T-helper 17 cell (primary cell): ENCODE measurements at places on chromosomes 6 and 20. TPM values are rescaled to one million over a fixed set of nuclear protein-coding genes. Genes with fewer than 3 reads are reported as not detected.

GRCh38 chr20:53020834-53021233 is 48.7 kb downstream of the TSHZ2 start:
- H3K4me3 ChIP-seq, result peak overlapping the region; percentile 2
- no peaks in the 10 kb centered on the region for H3K27me3 ChIP-seq
- no peaks in the 10 kb centered on the region for H3K36me3 ChIP-seq
- H3K27ac ChIP-seq, result no peak overlapping the region
- H3K4me1 ChIP-seq, result peaks cover 13% of the 10 kb centered on the region

DNA sequence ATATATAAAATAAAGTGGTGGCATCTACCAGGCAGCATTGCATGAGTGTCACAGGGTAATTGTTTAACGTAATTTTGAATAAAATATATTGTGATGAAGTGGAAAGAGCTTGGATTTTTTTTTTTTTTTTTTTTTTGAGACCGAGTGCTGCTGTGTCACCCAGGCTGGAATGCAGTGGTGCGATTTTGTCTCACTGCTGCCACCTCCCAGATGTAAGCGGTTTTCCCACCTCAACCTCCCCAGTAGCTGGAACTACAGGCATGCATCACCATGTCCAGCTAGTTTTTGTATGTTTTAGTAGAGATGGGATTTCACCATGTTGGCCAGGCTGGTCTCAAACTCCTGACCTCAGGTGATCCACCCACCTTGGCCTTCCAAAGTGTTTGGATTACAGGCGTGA is 81.1 kb upstream of the SMIM8 start:
- no peak for DNase-seq
- H3K4me3 ChIP-seq, result no peak overlapping the region
- H3K27me3 ChIP-seq, result no peaks in the 10 kb centered on the region
- peaks cover 2% of the 10 kb centered on the region for H3K4me1 ChIP-seq

GRCh38 chr6:106025655-106026054 is 60.5 kb upstream of the PRDM1 start:
- DNase-seq, result no peak
- peaks cover 12% of the 10 kb centered on the region for H3K27me3 ChIP-seq
- peaks cover 2% of the 10 kb centered on the region for H3K4me1 ChIP-seq
- no peak overlapping the region for H3K4me3 ChIP-seq

- H3K4me1 ChIP-seq, result peaks cover 2% of the 10 kb centered on the region
- no peak overlapping the region for H3K4me3 ChIP-seq
- no peaks in the 10 kb centered on the region for H3K36me3 ChIP-seq
Observed at GRCh38 chr6:130825772-130826441, 1.3 kb upstream of the SMLR1 start.

DNA sequence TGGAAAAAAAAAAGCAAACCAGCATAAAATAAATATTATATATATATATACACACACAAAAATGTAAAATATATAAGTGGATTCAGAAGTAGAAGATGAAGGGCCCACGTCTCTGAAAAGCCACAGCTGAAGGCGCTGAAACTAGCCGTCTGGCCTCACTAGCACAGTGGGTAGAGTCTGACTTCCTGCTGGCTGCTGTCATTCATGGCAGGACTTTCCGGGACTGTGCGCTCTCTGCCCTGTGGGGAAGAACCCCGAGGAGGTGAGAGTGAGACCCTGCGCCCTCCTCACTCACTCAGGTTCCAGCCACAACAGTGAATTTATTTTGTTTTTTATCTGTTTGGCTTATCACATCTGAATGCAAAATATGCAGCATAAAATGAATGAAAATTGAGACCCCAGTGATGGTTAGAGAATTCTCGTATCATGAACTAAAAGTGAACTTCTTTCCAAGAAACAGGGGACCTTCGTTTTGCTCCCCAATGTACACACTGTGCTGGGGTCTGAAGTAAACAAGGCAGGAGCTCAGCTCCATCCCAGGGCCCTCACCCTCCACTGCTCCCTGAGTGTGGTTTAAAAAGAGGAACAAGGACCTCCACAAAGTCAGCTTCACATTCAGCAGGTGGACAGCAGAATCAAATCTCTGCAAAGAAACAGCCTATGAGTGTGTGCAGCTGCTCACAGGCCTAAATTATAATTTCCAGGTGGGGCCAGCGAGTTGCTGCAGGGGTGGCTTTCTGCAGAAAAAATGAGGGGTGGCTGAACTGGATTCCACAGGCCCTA is 1.3 kb upstream of the RAMACL start:
- H3K4me1 ChIP-seq, result peaks cover 4% of the 10 kb centered on the region
- no peak overlapping the region for H3K27ac ChIP-seq
- H3K36me3 ChIP-seq, result no peaks in the 10 kb centered on the region
- DNase-seq, result no peak

DNA sequence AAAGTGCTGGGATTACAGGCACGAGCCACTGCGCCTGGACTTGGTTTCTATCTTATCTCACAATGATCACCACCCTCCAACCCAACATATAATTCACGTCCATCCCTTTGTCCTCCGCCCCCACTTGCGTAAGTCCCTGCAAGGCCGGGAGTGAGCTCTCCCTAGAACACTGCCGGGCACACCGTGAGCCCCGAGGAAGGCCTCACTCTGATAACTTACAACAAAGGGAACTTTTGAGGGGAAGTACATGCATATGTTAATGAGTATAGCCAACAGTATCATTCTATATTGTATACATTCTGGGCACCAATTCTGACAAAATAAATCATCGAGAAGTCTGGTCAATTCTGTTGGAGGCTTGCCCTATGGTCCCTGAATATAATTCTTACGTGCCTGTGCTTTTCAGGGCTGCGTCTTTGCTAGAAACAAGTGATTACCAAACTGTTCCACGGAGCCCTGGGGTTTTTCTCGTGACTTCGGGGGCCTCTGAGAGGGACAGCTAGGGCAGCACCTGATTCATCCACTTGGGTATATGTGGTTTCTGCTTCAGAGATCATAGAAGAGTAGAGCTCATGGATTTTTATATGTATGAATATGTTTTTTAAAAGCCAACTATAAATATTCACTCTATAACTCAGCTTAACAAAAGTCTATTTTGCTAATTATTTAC is 469.8 kb upstream of the AGPAT4 start:
- H3K36me3 ChIP-seq, result no peaks in the 10 kb centered on the region
- no peaks in the 10 kb centered on the region for H3K27me3 ChIP-seq
- no peak overlapping the region for H3K4me3 ChIP-seq
- no peaks in the 10 kb centered on the region for H3K4me1 ChIP-seq
- H3K27ac ChIP-seq, result no peak overlapping the region

DNA sequence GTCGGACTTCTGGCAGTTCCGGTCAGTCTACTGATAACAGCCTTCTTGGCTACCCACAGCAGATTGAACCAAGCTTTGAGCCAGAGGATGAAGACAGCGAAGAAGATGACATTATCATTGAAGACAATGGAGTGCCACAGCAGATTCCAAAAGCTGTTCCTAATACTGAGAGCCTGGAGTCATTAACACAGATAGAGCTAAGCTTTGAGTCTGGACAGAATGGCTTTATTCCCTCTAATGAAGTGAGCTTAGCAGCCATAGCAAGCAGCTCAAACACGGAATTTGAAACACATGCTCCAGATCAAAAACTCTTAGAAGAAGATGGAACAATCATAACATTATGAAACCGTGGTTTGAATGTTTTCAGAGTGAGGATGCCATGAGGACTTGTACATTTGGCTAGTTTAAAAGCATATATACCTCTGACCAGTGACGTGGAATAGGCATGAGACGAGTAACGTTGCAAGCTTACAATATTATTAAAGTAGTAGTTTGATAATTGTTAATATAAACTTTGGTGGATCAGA is 18.8 kb downstream of the PARD6B start:
- H3K27me3 ChIP-seq, result no peaks in the 10 kb centered on the region
- no peaks in the 10 kb centered on the region for H3K36me3 ChIP-seq

DNA sequence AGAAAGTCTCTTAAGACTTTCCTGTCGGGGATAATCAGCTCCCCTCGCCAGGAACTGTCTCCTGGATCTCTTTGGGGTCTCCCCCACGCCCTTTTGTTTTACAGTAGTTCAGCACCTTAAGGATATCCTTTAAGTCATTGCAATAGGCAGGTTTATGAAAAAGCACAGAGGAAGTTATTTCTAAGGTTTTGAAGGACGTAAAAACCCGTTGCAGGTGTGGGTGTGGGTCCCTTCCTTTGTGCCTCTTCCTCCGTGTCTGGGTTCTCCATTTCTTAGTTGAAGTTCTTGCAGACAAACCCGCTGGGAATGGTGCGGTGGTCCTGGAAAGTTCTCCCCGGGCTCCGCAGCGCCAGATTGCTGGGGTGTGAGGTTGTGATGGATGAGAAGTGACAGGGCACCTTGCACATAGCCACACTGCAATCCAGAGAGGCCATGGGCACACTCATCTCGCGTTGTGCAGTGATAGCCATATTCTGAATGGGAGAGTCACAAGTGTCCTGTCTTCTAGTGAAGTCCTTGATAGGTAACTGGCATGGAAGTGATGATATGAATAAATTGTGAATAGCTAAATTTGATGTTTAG is 65.2 kb downstream of the GTF2H5 start:
- peak overlapping the region; percentile 92 for H3K4me3 ChIP-seq
- DNase-seq, result no peak
- no peaks in the 10 kb centered on the region for H3K27me3 ChIP-seq
- no peaks in the 10 kb centered on the region for H3K36me3 ChIP-seq
- peak overlapping the region; percentile 94 for H3K27ac ChIP-seq
- peaks cover 31% of the 10 kb centered on the region for H3K4me1 ChIP-seq

- no peak for DNase-seq
- H3K27ac ChIP-seq, result no peak within 1 kb of the TSS
- H3K4me3 ChIP-seq, result no peak within 1 kb of the TSS
- H3K36me3 ChIP-seq, result no peaks in the 10 kb centered on the region
- H3K27me3 ChIP-seq, result peaks cover 66% of the 10 kb centered on the region
Observed at GRCh38 chr20:9514461-9515213, at the start of gene LAMP5. TSS of gene LAMP5 (plus strand) at chr20:9514590. CDS start at chr20:9514853, 263 bp downstream.

- no peak overlapping the region for H3K4me3 ChIP-seq
- no peak overlapping the region for H3K27ac ChIP-seq
- DNase-seq, result no peak
- H3K4me1 ChIP-seq, result no peaks in the 10 kb centered on the region
- H3K27me3 ChIP-seq, result peaks cover 20% of the 10 kb centered on the region
- peaks cover 4% of the 10 kb centered on the region for H3K36me3 ChIP-seq
Observed at GRCh38 chr6:45690846-45691245, 313.1 kb upstream of the SUPT3H start.

GRCh38 chr6:45590696-45591184 is 213.0 kb upstream of the SUPT3H start:
- H3K4me3 ChIP-seq, result no peak overlapping the region
- peaks cover 60% of the 10 kb centered on the region for H3K4me1 ChIP-seq
- no peaks in the 10 kb centered on the region for H3K27me3 ChIP-seq
- H3K36me3 ChIP-seq, result peaks cover 2% of the 10 kb centered on the region

DNA sequence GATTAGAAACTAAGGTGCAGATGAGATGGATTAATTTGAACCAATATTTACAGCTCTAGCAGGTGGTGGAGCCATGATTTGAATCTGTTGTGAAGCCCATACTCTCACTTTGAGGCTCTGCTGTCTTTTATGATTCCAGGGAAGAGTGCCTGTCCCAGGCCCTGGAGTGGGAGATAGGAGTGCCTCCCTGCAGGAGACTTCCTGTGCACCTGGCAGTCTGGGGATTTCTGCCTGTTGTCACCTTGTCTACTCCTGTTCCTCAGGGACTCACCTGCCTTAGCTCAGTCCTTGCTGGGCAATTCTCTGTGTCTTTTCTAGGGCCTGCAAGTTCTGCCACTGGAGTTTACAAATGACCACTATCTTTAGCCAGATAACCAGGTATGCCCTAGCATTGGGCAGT is 46.3 kb downstream of the SCAND1 start:
- H3K27me3 ChIP-seq, result no peaks in the 10 kb centered on the region
- peaks cover 33% of the 10 kb centered on the region for H3K4me1 ChIP-seq
- no peak overlapping the region for H3K4me3 ChIP-seq
- H3K27ac ChIP-seq, result peak overlapping the region; percentile 21
- DNase-seq, result no peak

- H3K36me3 ChIP-seq, result no peaks in the 10 kb centered on the region
- no peaks in the 10 kb centered on the region for H3K27me3 ChIP-seq
- H3K4me3 ChIP-seq, result no peak overlapping the region
- H3K4me1 ChIP-seq, result peaks cover 4% of the 10 kb centered on the region
- H3K27ac ChIP-seq, result no peak overlapping the region
Observed at GRCh38 chr6:128241216-128241615, 279.2 kb downstream of the PTPRK start.

The DEFB128 gene
- total RNA-seq, result not detected

The HLA-DPA1 gene
- 71.2 TPM for total RNA-seq

The PRDM13 gene
- total RNA-seq, result not detected
